ENCODE measurements at places on chromosomes 4 and X.
A peak's percentile ranks its signal among the peaks of the same experiment; 100 is the strongest.

GRCh38 chrX:150239946-150240642 lies 123.0 kb upstream of the MAMLD1 start:
- no peak for DNase-seq

- no peak for DNase-seq
These were observed 86.6 kb downstream of the DDIT4L start for GRCh38 chr4:100103671-100104070.

- DNase-seq, result no peak
These were observed 1055.2 kb downstream of the STIM2 start for GRCh38 chr4:27915822-27916221.

DNA sequence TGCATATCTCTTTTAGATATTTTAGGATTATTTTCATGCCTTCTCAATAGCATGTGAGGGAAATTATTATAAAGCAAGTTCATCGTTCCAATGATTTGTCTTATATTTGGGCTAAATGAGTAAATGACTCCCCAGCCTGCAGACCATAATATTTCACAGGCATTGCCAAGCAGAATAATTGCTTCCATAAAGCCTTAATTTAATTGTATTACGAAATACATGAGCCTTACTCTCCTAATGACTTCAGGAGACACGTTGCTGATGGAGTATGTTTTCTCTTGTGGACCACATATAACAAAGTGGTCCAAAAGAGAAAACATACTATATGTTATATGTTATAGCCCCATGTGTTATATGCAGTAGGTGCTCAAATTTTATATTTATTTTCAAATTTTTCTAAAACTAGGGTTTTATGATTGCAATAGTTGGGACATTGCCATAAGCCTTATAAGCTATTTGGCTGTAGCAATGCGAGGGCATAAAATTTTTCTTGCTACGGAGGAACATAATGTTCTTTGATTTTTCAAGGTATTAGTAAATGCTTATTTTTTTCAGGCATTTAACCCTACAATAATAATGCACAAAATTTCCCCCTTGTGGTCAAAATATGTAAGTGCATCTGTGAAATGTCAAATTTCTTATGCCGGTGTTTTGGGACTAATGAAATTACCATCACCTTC lies 26.2 kb upstream of the TMPRSS11D start:
- DNase-seq, result peak; percentile 5

GRCh38 chr4:89123451-89123851 lies 12.1 kb downstream of the TIGD2 start:
- DNase-seq, result no peak

DNA sequence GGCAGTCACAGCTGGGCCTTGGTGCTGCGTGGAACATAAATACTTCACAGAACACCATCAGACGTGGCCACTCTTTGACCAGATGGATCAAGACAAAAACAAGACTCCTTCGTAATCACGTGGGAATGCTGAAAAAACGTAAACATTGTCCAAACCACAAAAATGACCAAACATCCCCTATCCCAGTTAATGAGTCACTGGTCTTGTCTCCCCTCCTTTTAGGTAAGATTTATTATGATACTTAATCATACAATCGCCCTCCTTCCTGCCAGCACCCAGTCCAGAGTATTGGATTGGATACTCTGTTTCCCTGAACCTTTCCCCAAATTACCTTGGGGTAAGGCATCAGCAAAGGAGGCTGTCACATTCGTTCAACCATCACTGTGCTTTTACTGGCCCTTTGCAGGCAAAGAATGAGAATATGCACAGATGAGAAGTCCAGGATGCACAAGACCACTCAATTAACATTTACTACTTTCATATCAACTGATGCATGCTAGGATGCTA lies 601 bp upstream of the TCEANC start:
- DNase-seq, result no peak

DNA sequence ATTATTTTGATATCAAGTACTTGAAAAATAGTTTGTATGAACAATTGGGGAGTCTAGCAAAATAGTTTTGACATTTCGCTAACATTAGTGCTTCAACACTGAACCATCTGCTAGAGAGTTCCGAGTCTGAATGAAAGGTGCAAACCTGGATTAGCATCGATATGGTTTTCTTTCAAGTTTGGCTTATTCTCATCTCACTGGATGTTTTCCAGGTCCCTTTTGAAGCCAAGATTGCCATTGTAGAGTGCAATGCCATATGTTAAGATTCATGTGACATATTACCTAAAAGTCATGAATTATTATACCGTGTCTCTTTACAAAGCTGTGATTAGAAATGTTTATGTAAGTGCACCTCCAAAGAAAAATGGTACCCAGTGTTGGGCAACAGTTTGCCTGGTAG lies 36.8 kb upstream of the NAA11 start:
- DNase-seq, result no peak

DNA sequence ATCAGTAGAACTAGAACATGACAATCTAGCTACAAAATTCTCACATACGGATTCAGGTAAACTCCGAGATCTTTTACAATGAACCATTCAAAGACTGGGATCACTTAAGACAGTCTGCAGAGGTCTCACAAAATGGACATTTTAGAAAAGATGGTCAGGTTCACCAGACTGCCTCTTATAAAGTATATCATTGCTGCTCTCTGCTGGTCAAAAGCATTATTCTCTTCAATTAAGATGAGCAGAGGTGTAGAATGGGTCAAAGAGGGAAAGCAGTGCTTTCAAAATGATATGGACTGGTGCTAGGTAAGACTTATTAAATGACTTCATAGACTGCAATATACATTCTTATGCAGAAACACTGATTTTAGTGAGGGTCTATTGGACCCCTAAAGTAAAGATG lies 434.7 kb downstream of the PACRGL start:
- DNase-seq, result no peak

DNA sequence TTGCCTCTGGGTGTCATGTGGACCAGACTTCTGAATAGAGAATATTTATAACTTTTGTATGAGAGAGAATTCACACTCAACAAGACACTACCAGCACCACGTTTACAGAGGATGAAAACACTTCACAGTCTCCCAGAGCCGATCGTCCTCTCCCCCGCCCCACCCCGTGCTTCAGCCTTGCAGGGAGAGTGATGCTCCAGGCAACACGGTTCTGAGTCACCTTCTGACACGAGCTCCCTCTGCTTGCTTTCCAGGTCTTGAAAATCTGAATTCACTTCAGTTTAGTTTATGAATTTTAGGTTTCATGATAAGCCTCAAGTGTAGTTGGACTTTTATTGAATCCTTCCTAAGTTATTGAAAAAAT lies 59.8 kb downstream of the CPLX1 start:
- DNase-seq, result no peak

DNA sequence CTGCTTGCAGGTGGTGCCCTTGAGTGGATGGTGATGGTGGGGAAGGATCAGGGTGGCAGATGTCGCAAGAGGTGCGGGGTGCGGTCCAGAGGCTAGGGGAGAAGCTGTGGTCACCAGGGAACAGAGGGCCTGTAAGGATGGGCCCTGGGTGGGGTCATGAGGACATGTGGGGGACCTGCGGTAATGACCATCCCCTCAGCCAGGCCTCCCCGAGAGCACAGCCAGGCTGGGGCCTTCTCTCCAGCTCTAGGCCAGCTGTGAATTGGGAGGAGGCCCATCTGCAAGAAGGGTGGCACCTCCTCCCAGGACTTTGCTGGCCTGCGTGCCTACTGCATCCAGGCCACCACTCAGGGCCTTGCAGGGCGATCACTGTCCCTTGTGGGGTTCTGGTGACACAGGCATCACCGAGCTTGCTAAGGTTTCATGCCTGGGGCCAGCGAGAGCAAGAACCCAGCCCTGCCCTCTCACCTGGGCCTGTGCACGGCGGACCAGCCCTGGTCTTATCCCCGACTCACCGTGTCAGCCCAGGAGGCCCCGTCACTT lies 34.1 kb upstream of the MXD4 start:
- no peak for DNase-seq

- DNase-seq, result no peak
These were observed 8.1 kb downstream of the PCDH7 start for GRCh38 chr4:30728311-30728710.

DNA sequence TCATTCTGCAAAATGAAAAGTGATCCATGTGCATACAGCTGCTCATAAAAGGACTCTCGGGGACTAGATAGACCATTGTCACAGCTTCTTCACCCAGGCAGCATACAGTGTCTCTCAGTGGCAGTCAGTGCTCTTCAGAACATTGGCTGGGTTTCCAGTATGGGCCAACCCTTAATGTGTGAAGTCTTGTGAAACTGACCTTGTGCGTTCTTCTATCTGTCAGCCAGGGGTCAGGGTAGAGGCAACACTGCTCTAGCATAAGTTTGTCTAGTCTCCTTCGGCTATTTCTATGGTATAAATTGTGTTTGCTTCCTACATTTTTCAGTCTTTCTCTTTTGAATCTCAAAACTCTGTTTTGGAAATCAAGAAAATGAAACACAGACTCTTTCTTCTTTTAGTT lies 37.0 kb upstream of the SMIM31 start:
- no peak for DNase-seq

GRCh38 chrX:73834219-73834618 lies 271.2 kb downstream of the CHIC1 start:
- no peak for DNase-seq

DNA sequence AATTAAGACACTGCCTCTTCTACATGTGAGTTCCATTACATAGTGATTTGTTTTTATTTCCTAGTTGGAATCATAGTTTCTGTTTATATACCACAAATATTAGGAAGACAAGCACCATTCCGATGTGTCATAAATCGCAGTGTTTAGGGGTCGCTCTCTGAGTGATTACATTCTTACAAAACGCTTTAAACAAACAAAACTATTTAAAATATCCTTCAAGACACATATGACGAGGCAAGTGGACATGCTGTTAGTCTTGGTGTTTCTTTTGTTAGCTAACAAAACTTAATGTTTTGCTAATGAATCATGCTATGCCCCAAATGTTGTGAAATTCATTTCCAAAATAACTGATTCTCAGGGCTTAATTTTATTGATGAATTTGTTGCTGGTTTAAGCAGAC lies 1219.3 kb upstream of the PRKX start:
- DNase-seq, result no peak

GRCh38 chrX:113644426-113644825 lies 803.8 kb upstream of the AMOT start:
- no peak for DNase-seq

DNA sequence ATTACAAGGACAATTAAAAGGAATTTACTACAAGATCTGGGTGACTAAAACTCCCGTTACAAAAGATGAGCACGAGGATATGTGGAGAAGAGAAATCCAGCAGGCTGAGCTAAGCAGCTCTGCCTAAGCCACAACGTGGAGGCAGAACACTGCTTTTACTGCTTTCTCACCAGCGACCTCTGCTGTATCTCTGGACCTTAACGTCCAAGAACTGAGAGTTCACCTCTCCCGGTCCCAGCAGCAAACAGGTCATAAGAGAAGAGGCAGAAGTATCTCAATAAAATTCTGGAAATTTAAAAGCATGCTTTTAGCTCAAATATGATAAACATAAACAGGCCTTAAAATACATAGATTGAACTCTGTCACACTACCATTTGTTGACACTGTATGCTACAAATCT lies 81.0 kb downstream of the ADGRA3 start:
- DNase-seq, result no peak

GRCh38 chr4:186845137-186845842 lies 121.6 kb upstream of the FAT1 start:
- no peak for DNase-seq

GRCh38 chrX:18931972-18932371 lies 51.9 kb downstream of the PHKA2 start:
- DNase-seq, result no peak

DNA sequence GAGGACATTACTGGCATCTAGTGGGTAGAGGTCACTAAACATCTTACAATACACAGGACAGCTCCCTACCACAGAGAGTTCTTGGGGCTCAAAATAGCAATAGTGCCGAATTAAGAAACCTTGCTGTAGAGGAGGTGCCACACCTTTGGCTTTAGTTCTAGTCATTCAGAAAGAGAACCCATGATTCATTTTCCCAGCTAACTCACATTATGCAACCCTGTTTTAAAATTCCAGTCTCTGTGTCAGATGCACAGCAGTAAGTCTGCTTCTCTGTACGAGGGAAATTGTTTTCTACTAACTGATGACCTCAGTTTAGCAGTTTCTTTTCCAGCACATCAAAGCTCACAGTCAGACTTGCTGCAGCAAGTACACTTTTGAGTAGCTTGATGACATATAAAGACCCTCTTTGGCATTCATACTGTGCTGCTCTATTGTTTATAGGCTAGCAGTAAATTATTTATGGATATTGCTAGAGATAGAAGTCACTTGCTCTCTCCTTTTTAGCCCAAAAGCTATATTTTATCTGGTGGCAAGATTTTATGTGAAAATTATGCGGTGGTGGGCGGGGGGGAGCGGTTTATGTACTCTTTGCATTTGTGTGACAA lies 487.8 kb upstream of the MAGEB18 start:
- DNase-seq, result no peak

DNA sequence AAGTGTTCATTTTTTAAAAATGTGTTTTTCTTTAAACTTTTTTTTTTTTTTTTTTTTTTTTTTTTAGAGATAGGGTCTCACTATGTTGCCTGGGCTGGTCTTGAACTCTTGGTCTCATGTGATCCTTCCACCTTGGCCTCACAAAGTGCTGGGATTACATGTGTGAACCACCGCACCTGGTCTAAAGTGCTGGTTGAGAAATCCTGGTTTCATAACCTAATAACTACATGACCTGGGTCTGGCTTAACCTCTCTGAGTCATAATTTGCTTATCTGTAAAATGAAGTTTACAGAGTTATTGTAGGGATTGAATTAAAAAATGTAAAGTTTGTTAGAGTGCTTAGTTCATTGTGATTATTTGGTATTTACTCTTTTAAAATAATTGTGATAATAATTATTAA lies 5.2 kb downstream of the HSD17B13 start:
- DNase-seq, result no peak

DNA sequence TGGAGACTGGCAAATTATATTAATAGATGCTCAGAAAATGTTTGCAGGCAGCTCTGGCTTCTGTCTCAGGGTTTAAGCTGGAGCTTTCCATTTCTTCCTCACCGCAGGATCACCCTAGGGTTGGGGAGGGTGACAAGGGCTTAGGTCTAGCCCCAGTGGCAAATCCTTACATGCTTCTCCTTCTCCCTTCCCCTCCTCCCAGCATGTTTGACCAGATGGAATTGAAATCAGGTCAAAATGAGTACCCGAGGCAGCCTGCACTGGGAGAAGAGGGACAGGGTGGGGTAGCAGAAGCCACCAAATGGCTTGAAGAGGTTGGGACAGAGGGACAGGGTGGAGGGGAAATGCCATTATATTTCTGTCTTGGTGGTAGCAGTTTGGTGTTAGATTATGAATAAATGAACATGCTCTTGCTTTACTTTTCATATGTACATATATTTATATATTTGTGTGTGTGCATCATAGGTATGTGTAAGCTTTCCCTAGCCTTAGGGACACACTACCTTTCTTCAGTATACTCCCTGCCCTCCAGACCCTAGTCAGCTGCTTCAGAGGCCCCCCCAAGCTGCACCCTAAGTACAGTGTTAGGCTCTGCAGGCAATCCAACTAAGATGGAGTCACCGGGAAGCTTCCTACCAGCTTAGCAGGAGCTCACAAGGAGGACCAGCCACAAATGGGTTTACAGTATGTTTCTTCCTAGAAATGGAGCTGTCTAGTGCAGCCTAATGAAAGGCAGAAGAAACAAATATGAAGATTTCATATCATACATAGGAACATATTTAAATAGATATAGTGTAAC lies 1.8 kb downstream of the TMEM35A start:
- no peak for DNase-seq

GRCh38 chrX:31320740-31321139 lies 248.9 kb upstream of the FTHL17 start:
- no peak for DNase-seq

All from germinal center (tissue), 1 donor.